ENCODE measurements at places on chromosomes 4 and X.

DNA sequence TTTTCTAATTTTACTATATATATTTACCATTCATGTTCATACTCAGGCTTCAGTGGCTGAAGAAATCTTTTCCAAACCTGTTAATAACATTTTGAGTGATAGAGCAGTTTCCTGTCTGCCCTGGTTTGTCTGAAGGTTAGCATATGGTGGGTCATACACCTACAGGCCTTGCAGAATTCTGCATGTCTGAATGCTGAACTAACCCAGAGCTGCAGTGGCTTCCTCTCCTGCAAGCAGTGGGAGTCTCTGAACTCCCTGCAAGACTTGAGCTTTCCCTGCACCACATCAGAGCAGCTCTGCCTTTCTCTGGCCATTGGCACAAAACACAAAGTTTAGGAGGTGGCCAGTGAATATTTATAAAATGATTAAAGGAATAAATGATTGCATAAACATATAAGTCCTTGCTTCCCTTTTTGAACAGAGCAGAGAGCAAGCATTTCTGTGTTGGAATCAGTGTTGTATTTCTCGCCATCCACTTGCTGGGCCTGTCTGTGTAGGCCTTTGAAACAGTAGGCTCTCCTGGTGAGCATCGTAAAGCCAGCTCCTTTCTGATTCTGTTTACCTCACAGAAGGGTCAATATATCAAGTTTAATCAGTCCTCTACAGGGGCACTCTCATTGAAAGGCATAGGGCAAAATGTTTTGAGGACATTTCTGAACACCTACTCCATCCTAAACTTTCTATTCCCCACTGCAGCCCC lies 15.0 kb upstream of the UNC5C start:
- no peak for DNase-seq

- DNase-seq, result no peak
Measured at GRCh38 chrX:123846577-123847038, 13.2 kb upstream of the XIAP start.

DNA sequence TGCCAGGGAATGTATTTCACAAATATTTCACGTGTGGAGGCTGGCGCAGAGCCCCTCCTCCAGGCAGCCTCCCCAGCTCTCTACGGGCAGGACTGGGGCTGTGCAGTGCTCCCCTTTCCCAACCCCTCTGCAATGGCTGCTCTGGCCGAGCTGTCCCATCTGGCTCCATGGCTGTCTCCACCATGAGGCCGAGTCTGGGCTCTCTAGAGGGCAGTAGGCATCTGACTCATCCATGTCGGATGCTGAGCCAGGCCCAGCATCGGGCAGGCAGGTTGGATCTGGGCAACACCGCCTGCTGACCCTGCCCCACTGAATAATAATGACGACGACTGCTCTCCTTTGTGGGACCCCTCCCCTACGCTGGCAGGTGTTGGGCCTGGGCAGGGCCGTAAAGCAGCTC lies 11.0 kb upstream of the SH3TC1 start:
- DNase-seq, result no peak

DNA sequence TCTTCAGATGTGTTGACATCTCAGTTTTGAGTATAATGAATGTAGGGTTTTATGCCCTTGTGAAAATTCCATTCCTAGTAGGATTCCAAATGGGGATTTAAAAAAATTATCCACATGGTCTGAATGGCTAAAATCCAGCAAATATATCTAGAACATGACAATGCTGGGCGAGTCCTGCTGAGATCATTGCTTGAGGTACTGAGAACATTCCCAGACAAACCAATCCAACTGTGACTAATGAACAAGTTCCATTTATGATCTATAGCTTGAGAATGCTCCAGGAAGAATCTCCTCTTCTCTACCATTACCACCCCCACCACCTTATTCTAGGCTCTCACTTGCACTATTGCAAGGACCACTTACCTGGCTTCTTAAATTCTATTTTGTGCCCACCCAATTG lies 77.2 kb upstream of the IL1RAPL2 start:
- no peak for DNase-seq

All from NCI-H524 treated with DMSO at 0.1 percent for 48 hours (cell line).